ENCODE measurements at places on chromosomes 16 and 17. TPM values are rescaled to one million over a fixed set of nuclear protein-coding genes. Genes with fewer than 3 reads are reported as not detected.

GAS2L2 gene
- not detected for total RNA-seq

MPV17L gene
- 0.71 TPM for total RNA-seq

CDK3 gene
- total RNA-seq: 5.5 TPM

SGCA gene
- total RNA-seq: 0.31 TPM

CCL3 gene
- total RNA-seq: 1,154 TPM

HS3ST3A1 gene
- not detected for total RNA-seq

AFMID gene
- 24.7 TPM for total RNA-seq

DNA sequence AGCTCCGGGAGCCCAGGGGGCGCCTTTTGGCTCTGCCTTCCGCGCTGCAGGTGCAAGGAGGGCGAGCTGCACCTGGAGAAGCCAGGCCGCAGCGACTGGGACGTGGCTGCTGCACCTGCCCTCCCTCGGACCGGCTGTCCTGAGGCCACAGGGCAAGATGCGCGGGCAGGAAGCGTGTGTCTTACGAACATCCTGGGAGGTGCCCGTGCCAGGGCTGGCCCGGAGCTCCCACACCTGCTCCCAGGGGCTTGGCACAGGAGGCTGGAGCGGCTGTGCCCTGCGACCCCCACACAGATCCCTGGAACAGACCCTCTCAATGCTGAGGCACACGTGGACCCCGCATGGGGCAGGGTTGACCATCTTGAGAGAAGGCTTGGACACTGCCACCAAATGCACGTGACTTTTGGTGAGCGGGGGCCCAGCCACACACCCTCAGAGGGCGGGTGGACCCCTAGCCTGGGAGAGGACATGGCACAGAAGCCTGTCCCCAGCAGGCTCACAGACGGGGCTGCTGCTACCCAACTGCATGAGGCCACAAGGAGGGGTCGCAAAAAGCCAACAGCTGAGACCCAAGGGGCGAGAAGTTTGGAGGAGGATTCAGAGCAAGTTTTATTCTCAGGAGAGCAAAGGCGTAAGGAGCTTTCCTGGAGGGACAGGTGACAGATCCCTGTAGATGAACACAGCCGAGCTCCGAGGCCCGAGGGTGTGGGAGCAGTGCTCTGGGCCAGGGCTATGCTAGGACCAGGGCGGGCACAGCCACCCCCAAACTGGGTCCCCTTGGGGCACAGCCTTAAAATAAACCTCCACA lies 11.4 kb downstream of the NDUFAF8 start:
- no peak for DNase-seq

- no peak for DNase-seq
These were observed 271.4 kb upstream of the MAF start for GRCh38 chr16:79871906-79872305.

GRCh38 chr17:33050611-33051140 lies 59.0 kb downstream of the SPACA3 start:
- DNase-seq: no peak

- no peak for DNase-seq
These were observed 33.5 kb upstream of the SKAP1 start for GRCh38 chr17:48463526-48463925.

DNA sequence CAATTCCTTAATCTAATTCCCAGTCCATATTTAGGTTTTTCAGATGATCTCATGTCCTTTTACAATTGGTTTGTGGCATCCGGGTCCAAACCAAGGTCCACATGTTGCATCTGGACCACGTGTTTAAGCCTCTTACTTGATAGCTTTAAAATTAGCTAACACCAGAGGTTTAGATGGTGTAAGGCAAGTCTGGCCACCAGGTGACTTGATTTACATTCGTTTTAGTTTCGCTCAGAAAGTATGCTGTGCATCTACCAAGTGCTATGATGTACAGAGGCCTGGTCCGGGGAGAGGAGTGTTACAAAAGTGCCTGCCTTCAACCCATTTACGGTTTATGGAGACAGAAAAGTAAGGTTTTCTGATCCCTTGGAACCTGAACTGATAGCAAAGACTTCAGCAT lies 878 bp upstream of the DNAJA2 start:
- peak; percentile 9 for DNase-seq

- no peak for DNase-seq
These were observed 28.3 kb upstream of the CDC42EP4 start for GRCh38 chr17:73340093-73340596.

GRCh38 chr17:48925991-48926342 lies 17.8 kb downstream of the UBE2Z start:
- DNase-seq: no peak

- no peak for DNase-seq
These were observed 16.3 kb upstream of the MAP3K14 start for GRCh38 chr17:45332989-45333701.

DNA sequence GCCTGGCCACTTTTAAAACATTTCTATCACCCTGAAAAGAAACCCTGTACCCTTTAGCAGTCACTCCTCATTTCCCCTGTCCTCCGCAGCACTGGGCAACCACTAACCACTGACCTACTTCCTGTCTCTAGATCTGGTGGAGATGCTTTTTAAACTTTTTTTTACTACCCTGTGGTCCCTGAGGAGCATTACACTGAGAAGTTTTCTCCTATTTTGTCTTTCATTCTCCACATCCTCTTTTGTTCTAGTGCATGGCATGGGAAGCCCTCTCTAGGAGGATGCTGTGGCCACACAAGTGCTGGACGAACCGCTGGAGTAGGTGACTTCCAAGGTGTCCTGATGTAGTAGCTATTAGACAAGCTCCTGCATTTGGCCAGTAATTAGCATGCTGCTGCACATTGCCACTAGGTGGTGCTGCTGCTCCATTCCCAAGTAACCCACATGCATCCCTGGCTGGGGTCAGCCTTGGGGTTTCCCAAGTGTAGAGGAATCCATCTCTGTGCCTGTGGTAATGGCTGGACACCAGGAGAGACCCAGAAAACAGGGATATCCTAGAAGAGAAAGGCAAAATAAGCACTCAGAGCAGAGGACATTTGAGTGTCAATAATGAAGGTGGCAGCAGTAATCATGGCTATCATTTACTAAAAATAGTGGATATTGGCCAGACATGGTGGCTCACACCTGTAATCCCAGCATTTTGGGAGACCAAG lies 143.8 kb upstream of the CRHR1 start:
- DNase-seq: peak; percentile 58

DNA sequence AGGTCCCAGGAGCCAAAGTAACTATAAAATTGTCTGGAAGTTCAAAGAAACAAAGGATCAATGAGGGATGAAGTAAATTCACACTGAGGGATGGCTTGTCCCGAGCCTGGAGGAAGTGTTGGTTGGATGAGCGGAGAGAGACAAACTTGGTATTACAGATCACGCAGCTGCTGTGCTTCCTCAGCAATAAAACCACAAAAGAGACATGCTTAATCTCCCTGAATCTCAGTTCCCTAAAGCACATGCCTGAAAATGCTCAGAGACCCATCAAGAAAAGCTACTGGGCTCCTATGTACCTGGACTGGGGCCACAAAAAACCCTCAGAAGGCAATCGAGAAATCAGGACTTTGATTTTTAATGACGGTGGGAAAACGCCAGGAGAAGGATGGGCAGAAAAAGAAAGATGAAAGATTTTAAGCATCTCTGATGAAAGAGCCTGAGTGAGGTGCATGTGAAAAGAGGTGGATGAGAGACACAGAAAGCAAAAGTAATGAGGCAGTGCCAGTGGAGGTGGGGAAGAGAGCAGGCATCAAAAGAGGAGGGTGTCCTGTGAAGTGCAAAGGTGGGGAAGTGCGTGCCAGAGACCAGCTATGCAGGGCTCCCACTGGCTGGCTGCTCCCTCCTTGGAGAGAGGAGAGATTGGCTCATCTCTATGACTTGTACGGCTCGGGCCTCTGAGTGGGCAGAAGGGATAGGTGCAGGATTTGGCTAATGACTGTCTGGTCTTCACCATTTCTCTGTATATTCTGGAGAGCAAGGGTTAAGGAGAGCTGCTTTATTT lies 143.7 kb downstream of the ABCC12 start:
- no peak for DNase-seq

GRCh38 chr17:2202996-2203575 lies 100.5 kb downstream of the SMG6 start:
- no peak for DNase-seq

DNA sequence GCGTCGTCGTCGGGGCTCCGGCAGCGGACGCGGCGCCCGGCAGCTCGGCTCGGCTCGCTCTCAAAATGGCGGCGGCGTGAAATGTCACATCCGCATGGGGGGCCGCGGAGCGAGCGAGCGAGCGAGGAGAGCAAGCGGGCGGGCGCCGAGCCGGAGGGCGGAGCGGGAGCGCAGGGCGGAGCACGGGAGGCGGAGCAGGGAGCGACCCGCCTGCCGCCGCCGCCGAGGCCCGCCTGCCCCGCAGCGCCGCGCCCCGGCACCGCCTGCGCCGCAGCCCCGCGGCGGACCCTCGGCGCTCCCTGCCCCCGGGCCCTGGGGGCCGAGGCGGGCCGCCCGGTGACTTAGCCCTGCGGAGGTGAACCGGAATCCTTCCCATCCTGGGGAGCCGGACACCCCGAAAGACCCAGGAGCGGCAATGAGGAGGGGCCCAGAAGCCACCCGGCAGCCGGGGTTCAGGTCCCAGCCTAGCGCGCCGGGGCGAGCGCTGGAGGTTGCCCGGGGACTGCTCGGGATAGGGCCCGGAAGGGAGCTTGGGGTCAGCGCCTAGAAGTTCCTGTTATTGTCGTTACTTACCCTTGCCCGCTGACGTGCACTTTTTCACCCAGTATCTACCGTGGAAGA lies at the start of gene USP7:
TSS of gene USP7 (minus strand) at position 86 of the 621 bp plus-strand sequence. CDS start 621 bp downstream, outside the sequence.
- peak; percentile 87 for DNase-seq

All from CD8-positive, alpha-beta memory T cell (primary cell).